ENCODE measurements at places on chromosomes 11 and 22.

GRCh38 chr22:41425660-41426365 is 20.8 kb downstream of the TOB2 start:
- no peak for DNase-seq

- DNase-seq = no peak
Observed at GRCh38 chr11:65366340-65366773, 11.8 kb downstream of the TIGD3 start.

DNA sequence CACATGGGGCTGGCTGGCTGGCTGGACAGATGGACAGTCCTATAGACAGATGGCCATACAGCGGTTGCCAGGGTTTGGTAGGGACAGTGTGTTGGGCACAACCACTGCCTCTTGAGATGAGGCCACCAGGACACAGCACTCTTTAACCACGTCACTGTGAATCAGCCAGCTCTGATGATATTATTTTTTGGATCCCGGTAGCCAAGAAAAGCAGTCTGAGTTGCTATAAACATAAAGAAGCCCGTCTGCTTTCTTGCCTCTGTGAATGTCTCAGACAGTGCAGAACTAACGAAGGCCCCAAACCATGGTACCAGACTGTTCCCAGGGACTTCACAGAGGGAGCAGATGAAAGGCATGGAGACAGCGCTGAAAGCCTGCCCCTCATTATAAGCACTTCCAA is 115.9 kb upstream of the CSNK2A3 start:
- DNase-seq = no peak

DNA sequence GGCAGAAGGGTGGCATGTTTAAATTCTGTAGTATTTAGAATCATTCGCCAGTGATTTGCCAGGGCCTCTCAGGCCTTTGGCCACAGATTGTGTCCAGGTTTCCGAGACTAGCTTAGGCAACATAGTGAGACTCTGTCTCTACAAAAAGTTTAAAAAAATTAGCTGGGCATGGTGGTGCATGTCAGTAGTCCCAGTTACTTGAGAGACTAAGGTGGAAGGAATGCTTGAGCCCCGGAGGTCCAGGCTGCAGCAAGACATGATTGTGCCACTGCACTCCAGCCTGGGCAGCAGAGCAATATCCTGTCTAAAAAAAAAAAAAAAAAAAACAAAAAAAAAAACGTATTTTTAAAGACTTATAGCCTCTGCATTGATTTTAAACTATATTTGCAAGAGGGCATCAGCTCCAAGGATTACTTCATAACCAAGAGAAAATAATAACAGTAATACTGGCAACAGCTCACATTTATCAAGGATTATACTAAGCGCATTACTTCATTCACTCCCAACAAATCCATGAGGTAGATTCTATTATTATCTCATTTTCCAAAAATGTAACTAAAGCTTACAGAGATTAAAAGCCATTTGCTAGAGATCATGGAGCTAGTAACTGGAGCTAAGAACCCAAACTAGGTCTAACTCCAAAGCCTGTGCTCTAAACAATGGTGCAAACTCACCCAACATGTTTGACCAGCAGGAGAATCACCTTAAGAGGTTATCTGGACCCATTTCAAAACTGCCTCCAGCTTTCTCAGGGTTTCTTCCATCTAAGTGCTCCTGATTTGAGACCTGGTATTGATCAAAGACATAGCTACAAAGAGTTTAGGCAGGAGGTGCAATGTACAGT is 32.6 kb upstream of the SLC6A5 start:
- DNase-seq = no peak

GRCh38 chr11:111623527-111624030 is 21.3 kb downstream of the SIK2 start:
- no peak for DNase-seq

DNA sequence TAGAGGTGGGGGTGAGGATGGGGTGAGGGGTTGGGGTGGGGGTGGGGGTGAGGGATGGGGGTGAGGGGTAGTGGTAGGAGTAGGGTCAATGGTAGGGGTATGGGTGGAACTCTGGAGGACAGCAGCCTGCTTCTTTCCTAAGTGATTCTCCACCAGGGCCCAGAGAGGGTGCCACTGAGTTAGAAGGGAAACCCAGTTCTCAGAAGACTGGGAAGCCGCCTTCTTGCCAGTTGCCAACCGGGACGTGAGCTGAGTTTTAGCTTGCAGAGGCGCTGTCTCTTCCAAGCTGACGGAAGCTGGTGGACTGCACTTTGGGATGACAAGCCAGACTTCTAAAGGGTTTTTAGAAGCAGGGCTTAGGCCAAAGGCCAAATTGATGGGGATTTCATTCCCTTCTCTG is 104.4 kb downstream of the NAT10 start:
- no peak for DNase-seq

- no peak for DNase-seq
Observed at GRCh38 chr22:22513619-22514018, 5.1 kb upstream of the ZNF280B start.

- no peak for DNase-seq
Observed at GRCh38 chr22:24209016-24209415, 27.7 kb downstream of the SUSD2 start.

GRCh38 chr11:1419811-1420210 is 30.1 kb downstream of the BRSK2 start:
- DNase-seq = no peak

DNA sequence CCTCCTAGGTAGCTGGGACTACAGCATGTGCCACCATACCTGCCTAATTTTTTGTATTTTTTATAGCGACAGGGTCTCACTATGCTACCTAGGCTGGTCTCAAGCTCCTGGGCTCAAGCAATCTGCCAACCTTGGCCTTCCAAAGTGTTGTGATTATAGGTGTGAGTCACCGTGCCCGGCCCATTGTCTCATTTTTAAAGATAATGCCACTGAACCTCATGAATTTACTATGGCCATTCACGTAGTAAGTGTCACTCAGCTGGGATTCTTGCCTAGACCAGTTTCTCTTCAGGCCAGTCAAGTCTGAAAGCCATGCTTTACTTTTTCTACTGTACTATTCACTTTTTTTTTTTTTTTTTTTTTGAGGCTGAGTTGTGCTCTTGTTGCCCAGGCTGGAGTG is 22.4 kb downstream of the DEPDC5 start:
- no peak for DNase-seq

GRCh38 chr11:26702406-26702805 is 19.5 kb downstream of the SLC5A12 start:
- no peak for DNase-seq

DNA sequence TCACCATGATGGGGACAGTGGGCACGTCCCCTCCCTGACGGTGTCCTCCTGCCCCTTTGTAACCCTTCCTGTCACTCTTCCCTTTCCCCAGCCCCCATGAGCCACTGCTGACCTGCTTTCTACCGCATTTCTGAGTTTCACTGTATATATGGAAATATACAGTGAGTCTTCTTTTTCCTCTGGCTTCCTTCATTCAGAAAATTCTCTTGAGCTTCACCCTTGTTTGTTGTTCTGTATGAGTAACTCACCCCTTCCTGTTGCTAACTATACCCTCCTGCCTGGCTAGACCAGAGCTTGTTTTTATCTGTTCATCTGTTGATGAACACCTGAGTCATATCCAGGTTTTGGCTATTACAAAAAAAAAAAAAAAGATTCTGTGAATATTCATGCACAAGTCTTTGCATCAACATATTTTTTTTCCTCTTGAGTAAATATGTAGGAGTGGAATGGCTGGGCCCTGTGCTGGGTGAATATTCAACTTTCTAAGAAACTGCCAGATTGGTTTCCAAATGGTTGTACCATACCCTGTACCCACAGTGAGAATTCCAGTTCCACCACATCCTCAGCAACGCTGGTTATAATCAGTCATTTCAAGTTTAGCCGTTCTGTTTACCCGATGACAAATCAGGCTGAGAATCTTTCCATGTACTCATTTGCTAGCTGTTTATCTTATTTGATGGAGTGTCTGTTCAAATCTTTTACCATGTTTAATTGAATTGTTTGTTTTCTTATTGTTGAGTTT is 62.0 kb downstream of the IGF2 start:
- DNase-seq = no peak

GRCh38 chr11:123537726-123538125 is 107.7 kb downstream of the GRAMD1B start:
- no peak for DNase-seq

GRCh38 chr11:115257270-115257669 is 246.9 kb downstream of the CADM1 start:
- no peak for DNase-seq

DNA sequence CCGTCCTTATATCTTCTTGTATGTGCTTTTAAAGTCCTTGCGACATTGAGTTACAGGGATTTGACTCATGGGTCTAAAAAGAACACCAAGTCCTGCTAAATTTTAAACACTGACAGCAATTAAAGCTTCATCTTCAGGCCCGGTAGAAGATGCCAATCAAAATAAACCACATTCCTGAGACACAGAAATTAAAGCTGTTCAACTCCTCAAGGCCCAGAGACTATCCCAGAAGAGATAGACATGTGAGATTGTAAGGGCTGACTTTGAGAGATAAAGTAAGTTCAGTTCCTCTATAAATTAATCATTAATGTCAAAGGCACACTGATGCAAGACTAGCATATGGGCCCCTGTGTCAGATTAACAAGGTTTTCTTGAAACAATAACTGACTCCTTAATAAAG is 49.8 kb downstream of the OSBPL5 start:
- DNase-seq = no peak

DNA sequence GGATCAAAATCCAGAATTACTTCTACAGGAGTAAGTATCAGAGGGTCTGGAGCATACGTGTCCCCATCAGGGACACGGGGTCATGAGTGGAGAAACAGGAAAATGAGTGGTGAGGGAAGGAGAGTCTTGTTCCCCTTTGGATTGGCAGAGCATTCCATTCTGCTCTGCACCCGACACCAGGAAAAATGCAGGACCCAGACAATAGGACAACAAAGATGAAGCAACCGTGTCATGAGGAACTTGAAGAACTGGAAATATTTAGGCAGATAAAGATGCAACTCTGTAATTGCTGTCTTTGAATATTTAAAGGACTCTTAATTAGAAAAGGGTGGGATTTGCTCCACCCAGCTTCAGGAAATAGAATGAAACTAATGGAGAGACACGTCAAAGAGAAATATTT is 89.0 kb upstream of the BLID start:
- DNase-seq = no peak

- no peak for DNase-seq
Observed at GRCh38 chr11:68441466-68442230, 18.9 kb upstream of the PPP6R3 start.

DNA sequence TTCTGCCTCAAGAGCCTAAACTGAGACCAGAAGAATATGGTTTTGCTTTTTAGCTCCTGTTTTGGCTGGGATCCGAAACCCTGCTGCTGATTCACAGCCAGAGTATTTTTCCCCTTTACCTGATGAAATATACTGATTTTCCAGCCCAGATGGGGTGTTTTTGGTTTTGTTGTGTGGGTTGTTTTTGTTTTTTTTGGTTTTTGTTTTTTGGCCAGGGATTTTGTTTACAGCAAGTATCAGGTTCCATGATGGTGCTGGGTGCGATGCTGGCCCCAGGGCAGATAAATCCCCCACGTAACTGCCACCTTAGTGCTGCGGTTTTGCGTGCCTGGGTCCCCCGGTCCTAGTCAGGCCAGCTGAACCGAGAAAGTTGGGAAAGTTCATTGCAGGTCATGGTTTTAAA is 103.7 kb downstream of the ZBTB16 start:
- DNase-seq = no peak

GRCh38 chr11:33044285-33044756 is 4.9 kb downstream of the TCP11L1 start:
- no peak for DNase-seq

DNA sequence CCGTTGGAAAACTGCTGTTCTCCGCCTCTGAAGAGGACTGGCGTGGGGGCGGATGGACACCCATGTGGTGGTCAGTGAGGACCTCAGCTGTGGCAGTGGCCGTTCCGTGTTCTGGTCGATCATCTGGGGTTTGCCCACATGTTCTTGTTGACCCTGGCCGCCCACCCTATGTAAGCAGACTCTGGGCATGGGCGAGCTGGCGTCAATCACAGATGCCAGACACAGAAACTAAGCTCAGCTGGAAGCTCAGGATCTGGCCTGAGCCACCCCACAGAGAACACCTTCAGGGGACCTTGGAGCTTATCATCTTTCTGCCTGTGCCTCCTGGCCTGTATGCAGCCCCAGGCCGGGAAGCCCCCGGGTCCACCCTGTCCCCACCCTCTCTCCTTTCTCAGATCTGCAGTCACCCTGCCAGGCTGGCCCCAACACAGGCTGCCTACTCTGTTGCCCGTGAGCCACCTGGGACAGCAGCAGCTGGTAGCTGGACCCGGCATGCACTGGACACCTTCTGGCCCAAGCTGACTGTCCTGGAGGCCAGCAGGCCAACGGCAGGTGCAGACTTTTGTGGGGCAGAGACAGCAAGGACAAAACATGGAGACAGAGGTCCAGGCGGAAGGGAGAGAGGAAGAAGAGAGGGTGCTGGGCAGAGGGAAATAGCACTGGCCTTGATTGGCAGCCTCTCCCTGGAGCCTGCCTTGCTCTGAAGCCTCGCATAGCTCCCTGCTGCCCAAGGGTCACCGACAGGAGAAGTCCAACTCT is 91.5 kb downstream of the PHF21B start:
- no peak for DNase-seq

- DNase-seq = no peak
Observed at GRCh38 chr11:116217441-116217840, 555.3 kb downstream of the BUD13 start.

- no peak for DNase-seq
Observed at GRCh38 chr11:124788521-124788920, 11.7 kb downstream of the MSANTD2 start.

DNA sequence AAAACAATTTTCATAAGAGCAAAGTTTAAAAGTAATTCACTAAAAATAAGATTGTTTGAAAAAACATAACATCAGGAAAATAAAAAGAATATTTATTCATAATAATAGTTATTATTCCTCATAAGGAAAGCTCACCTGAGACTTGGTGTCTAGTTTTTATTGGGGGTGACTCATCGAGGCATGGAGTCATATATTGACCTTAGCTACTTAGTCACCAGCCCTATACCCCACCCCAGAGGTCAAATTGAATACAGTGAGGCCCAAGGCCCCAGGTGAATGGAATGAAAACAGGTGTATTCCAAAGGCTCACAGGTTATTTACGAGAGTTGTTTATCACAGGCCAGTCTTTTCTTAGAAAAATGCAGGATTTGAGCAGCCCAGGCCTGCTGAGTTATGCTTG is 36.9 kb downstream of the CNTF start:
- no peak for DNase-seq

- DNase-seq = no peak
Observed at GRCh38 chr22:22588485-22589164, 29.6 kb upstream of the PRAME start.

All from stimulated activated CD8-positive, alpha-beta memory T cell treated with anti-CD3 and anti-CD28 coated beads, Interleukin-4, amount 100 ng/mL, for 1 hour (primary cell).